Stimulated activated CD4-positive, alpha-beta T cell treated with anti-CD3 and anti-CD28 coated beads, Interleukin-4, amount 100 ng/mL, for 4 hours (primary cell): ENCODE measurements at places on chromosomes 7 and 10.

GRCh38 chr10:121823993-121824463, 103.8 kb downstream of the ATE1 start:
- no peak for DNase-seq

- DNase-seq, result no peak
Observed at GRCh38 chr10:47348138-47348651, at the start of gene RBP3. Gene RBP3 (plus strand): TSS chr10:47348363. CDS start chr10:47348485, 122 bp downstream.

DNA sequence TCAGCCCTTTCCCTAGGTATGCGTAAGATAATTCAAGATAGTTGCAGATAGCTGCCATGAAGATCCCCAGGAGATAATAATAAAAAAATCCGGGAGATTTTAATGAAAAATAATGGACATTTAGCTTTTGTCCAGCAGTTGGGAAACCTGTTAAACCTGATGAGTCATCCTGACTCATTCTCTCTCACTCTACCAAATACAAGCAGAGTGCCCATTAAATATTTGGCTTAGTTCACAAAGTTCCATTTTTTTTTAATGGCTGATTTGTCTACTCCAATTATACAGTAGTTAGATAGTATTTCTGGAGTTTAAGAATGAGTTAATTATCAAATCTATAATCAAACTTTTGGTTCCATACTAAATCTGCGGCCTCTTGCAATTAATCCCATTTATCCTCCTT, 2.1 kb upstream of the SHTN1 start:
- DNase-seq, result no peak

DNA sequence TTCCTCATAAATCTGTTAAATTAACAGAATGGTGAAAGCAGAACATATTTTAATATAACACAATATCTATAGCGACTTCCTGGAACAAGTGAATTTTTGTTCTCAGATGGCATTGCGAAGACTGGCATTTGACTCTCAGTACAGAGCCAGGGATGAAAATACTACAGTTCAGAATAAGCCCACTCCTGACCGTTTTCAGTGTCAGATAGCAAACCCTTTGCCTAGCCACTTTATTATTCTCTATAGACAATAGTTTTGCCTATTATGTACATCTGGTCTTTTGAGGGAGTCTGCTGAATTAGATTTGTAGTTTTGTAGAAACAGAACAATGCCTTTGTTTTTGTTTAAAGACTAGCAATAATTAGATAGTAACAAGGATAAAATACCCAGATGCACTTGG, 2.3 kb downstream of the MINPP1 start:
- DNase-seq, result no peak

- no peak for DNase-seq
Observed at GRCh38 chr10:121926671-121927317, 1.0 kb downstream of the ATE1 start.

GRCh38 chr7:132179681-132180080, 396.6 kb downstream of the PLXNA4 start:
- DNase-seq, result no peak

DNA sequence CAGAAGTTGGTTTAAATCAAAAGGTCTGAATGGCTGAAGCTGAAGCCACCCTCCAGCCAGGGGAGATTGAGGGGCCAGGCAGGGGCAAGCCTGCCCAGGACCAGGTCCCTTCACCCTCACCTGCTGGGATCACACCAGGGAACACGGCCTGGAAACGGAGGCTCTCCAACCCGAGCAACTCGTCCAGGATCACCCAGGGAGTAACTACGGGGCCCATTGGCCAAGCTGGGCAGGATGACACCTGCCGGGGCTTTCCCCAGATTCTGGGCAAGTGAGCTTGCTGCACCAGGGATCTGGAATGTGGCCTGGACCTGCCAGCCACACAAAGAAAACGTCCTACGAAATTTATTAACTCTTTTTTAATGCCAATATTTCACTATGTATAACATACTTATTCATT, 30.4 kb upstream of the PPP2R2D start:
- no peak for DNase-seq

GRCh38 chr7:157577061-157577460, 240.3 kb downstream of the DNAJB6 start:
- no peak for DNase-seq

- no peak for DNase-seq
Observed at GRCh38 chr7:81990395-81990794, 220.5 kb upstream of the HGF start.

DNA sequence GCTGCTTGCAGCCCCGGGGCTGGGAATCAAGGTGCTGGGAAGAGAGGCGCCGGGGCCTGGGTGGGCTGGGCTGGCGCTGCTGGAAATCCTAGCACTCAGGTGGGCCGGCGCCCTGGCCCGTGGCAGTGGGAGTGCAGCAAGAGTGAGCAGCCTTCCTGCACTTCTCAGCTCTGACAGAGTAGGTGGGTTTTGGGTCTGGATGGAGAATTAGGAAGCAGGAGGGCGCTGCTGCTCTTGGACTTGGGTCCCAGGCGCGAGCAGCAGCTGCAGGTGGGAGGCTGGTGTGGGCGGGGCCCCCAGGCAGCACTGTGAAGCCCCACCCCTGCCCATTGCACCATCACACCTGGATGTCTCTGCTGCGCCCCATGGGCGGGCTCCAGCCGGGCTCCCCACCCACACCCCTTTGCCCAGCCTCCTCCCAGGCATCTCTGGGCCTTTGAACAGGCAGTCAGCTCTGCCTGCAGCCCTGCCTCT, 6.0 kb downstream of the BRI3 start:
- no peak for DNase-seq

DNA sequence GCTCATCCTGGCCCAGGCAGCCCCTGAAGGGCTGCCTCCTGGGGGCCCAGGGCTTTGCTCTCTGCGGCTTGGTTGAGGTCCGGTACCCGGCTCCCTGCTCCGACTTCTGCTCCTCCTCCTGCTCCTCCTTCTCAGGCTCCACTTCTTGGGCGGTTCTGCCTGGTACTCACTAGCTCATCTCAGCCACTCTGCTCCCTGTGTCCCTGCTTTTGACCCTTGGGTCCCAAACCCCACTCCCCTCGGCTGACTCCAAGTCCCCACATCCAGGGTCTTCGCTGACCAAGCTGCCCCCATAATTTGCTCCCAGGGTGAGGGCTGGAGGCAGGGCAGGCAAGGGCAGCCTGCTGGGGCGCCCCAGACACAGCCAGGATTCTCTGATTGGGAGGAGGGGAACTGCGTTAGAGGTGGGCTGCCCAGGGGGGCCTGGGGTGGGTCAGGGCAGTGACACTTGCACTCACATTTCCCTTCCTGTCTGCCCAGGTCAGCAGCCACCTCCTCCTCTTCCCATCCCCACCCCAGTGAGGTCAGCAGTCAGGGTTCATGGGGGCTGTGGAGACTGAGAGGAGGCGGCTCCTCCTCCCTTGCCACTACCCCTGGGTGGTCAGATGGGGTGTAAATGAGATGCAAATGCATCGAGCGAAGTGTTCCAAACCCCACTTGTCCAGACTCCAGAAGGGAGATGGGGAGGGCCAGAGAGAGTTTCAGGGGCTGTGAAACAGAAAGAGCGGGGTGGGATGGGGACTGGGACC, 2.2 kb downstream of the SMARCD3 start:
- DNase-seq, result no peak

GRCh38 chr7:12013983-12014382, 182.0 kb upstream of the THSD7A start:
- DNase-seq, result no peak

- no peak for DNase-seq
Observed at GRCh38 chr7:43612128-43612527, 29.2 kb downstream of the STK17A start.

DNA sequence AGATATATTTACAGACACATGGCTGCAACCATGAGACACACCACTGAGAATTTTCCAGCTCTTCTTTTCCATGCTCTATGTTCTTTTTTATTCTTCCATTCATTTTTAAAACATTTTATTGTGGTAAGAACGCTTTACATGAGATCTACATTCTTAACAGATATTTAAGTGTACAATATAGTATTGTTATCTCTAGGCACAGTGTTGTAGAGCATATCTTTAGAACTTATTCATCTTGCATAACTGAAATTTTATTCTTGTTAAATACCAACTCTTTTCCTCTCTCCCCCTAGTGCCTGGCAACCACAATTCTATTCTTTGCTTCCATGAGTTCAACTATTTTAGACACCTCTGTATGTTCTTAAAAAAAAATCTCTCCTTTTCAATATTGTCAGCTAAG, 67.1 kb upstream of the HABP2 start:
- no peak for DNase-seq

GRCh38 chr7:135121868-135122267, 26.0 kb upstream of the TMEM140 start:
- DNase-seq, result no peak

- no peak for DNase-seq
Observed at GRCh38 chr7:127755521-127755920, 103.5 kb downstream of the SND1 start.

DNA sequence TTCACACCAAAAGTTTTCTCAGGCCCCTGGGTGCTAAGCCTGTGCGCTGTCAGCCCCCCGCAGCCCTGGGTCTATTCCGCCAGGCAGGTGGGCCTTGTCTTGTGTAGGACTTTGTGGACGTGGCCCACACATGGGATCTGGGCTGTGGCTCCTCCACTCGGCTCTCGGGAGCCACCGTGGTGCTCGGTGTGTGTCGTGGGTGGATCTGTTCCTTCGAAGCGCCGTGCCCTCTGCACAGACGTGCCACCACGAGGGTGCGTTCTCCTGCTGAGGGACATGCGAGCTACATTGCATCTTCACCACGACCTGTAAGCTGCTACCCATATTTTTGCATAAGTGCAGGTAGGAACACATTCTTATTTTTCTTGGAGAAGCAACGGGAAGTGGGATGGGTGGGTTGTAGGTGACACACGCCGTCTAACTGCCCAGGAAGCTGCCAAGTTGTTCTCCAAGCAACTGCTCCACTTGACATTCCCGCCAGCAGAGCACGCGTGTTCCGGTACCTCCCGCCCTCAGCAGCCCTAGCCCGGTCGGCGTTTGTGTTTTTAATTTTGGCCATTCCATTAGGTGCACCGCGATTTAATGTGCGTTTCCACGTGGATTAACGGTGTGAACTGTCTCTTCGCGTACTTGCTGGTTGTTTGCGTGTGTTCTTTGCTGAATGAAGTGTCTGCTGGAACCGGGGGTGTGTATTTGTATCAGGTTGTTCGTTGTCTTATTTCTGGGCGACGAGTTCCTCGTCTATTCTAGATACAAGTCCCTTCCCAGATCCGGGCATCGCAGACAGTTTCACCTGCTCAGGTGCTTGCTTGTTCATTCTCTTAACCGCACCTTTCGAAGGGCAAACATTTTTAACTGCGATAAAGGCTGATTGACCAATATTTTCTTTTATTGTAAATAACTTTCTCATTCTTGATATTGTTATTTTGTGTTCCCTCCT, 47.4 kb upstream of the CFAP46 start:
- DNase-seq, result no peak

GRCh38 chr10:95500649-95501048, 60.5 kb downstream of the SORBS1 start:
- DNase-seq, result no peak

- peak; percentile 83 for DNase-seq
Observed at GRCh38 chr10:100986952-100987684, at the start of the genes MRPL43 and TWNK. Gene MRPL43 (minus strand): TSS chr10:100987497. CDS start chr10:100987443, 54 bp downstream. Gene TWNK (plus strand): TSS chr10:100987543. CDS start chr10:100988211, 668 bp downstream.

DNA sequence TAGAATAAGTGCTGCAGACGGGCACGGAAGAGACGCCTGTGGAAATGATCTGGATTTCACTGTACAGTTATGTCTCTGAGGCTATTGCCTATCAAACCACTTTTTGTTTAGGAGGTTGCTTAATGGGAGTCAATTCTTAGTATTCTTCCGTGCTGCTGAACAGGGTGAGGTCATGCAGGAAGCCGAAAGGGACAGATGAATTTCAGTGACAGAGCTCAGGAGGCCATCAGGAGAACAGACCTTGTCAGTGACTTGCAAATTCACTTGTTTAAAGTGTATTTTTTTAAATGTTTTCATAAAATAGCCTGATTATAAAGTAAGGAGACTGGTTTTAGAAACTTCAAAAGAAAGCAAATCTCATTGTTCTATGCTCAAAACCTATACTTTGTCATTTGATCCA, 58.9 kb downstream of the XRCC2 start:
- no peak for DNase-seq

- DNase-seq, result no peak
Observed at GRCh38 chr10:118911363-118911762, 118.2 kb upstream of the NANOS1 start.

DNA sequence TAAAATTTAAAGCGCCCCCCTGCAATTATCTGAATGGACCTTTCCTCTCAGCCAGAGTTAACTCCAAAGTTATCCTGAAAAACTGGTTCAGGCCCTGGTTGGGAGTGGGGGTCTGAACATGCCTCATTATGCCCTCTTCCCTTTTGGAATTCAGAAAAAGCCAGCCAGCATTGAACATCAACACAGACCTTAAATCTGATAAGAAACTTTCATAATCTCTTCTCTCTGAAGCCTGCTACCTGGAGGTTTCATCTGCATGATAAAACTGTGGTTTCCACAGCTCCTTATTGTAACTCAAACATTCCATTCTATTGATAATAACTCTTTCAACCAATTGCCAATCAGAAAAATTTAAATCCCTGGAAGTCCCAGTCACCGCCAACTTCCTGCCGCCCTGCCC, 133.3 kb downstream of the ARL4A start:
- DNase-seq, result no peak

GRCh38 chr10:34137201-34137600, 677.9 kb downstream of the PARD3 start:
- no peak for DNase-seq

GRCh38 chr7:158015403-158016179, 572.0 kb downstream of the PTPRN2 start:
- DNase-seq, result no peak

GRCh38 chr7:107025449-107026103, 18.9 kb upstream of the PRKAR2B start:
- DNase-seq, result no peak

DNA sequence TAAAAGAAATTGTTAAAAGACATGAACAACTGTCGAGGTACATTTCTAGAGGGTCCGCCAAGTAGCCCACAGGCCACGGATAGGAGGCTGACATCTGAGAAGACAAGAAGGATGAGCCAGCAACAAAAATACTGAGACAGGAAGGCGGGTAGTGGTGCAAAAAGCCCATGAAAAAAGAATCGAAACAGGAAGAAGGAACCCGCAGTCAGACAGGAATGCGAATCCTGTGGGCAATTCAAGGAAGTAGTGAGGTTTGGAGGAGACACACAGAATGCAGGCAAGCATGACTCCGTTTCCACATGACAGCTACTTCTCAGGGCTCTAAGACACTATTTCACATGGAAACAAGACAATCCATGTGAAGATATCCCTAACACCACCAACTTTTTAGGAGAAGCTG, 125.2 kb downstream of the DOCK4 start:
- DNase-seq, result no peak

DNA sequence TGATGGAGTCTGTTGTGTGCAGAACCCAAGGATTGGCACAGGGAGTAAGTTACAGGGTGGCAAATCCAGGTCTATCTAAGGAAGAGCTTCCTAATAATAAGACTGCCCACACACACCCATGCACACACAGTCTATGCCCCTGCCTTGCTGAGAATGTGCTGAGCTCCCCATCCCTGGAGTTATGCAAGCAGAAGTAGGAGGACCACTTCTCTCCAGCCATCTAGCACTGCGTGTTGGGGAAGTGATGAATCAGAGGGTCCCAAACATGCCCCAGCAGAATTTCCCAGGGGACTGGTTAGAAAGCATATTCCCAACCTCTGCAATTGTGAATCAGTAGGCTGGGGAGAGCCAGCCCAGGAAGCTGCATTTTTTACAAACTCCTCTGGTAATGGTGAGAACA, 117.2 kb downstream of the CDH23 start:
- DNase-seq, result no peak

GRCh38 chr7:120915314-120916105, 35.1 kb upstream of the ING3 start:
- DNase-seq, result no peak

GRCh38 chr10:49168171-49168540, 20.0 kb downstream of the TMEM273 start:
- no peak for DNase-seq
